ENCODE measurements at places on chromosomes 7 and 10. TPM values are rescaled to one million over a fixed set of nuclear protein-coding genes. Genes with fewer than 3 reads are reported as not detected.

The AHR gene
- 105 TPM for total RNA-seq

- H3K4me1 ChIP-seq = no peaks in the 10 kb centered on the region
- no peak overlapping the region for H3K4me3 ChIP-seq
- no peak overlapping the region for H3K27ac ChIP-seq
Measured at GRCh38 chr7:75762350-75762917, 9.6 kb downstream of the CCL26 start.

DNA sequence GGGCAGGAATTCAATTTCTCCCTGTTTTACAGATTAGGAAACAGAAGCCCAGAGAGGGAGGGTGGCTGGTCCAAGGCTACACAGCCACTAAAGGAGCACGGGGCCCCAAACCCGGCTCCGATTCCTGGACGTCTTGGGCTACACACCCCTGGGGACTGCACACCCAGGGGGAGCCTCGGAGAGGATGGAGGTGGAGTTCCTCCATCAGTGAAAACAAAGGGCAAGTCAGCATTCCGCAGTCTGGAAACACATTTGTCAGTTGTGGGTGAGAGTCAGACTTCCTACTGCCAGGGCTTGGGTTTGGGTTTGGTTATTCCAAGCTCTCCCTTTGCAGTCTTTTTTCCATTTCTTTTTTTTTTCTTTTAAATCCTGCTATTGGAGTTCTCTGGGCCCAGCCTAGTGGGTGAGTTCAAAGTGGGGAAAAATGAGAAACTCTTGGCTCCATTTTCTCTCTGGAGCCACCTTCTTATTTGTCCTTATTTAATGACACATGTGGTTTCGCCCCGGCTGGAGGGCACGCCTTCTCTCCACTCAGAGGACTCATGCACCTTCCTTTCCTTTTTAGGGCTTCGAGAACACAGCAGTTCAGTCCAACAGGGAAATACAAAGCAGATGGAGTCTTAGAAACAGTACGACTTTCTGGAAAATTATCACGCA, 59.9 kb upstream of the AQP1 start:
- H3K4me3 ChIP-seq = no peak overlapping the region
- no peaks in the 10 kb centered on the region for H3K4me1 ChIP-seq
- H3K27me3 ChIP-seq = no peaks in the 10 kb centered on the region

DNA sequence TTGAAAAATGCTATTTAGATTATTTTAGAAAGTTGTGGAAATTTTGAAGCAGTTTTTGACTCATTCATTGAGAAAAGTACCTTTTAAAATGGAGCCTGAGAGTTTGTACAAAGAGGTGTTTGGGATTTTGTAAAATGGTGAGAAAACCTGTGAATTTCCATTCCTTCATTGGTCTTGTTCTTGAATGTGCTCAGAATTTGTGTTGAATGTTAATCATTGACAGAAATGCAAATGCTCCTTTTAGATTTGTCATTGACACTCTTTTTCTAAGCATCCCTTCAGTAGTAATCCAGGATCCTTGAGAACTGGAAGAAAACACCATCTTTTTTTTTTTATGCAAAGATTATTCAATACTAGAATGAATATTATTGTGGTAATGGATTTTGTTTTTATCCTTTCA, 74.8 kb downstream of the LCOR start:
- no peak for DNase-seq
- H3K27me3 ChIP-seq = no peaks in the 10 kb centered on the region
- no peaks in the 10 kb centered on the region for H3K36me3 ChIP-seq
- H3K27ac ChIP-seq = no peak overlapping the region
- no peak overlapping the region for H3K4me3 ChIP-seq
- H3K4me1 ChIP-seq = peaks cover 4% of the 10 kb centered on the region

All from ovary (tissue), 10 donors.